Activated effector memory CD4-positive, alpha-beta T cell treated with anti-CD3 and anti-CD28 coated beads, Interleukin-2, amount 50 U/mL, for 16 hours (primary cell): ENCODE measurements at places on chromosomes 12 and 14.

DNA sequence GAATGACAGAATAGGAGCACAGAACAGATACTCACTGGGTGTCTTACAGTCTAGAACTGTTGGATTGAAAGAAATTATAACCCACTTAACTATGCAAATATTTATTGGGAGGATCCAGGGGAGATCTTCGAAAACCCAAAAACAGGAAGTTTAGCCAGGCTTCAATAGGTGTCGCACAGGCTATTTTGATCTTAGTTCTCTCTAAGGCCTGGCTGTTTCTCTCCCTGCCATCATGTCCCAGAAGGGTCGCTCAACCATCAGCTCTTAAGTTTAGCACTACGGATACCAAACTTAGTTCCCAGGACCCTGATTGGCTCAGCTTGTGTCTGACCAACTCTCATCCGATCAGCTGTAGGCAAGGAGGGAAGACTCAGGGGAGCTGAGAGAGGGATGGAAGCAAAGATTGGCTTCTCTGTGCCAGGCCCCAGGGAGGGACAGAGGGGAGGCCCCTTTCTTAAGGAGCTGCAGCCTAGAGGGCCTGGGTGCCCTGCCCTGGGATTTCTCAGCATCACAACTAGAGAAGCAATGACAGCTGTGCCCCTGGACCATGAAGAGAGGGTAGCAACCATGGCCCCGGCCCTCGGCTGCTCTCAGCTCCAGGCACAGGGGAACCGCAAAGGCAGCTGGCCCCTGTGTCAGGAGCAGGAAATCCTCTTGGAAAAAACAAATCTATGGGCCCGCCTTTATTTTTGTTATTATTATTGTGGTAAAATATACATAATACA, 13.5 kb downstream of the PHETA1 start:
- no peak for DNase-seq

DNA sequence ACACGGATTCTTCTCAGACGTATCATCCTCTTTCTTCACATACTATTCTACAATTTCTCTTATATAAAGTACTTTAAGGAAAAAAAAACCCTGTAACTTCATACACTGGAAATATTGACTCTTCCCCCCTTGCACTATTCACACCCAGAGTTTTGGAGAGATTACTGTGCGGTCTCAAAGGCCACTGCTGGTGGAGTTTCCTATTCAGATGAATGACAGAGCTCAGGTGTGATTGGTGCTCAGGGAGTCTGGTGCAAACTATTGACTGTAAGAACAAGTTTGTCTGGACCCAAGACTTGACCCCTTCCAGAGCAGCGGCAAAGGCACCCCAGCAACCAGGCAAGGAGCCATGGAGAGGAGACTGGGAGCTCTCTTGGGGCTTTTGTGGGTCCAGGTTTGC, 187.5 kb upstream of the OR4E1 start:
- no peak for DNase-seq

DNA sequence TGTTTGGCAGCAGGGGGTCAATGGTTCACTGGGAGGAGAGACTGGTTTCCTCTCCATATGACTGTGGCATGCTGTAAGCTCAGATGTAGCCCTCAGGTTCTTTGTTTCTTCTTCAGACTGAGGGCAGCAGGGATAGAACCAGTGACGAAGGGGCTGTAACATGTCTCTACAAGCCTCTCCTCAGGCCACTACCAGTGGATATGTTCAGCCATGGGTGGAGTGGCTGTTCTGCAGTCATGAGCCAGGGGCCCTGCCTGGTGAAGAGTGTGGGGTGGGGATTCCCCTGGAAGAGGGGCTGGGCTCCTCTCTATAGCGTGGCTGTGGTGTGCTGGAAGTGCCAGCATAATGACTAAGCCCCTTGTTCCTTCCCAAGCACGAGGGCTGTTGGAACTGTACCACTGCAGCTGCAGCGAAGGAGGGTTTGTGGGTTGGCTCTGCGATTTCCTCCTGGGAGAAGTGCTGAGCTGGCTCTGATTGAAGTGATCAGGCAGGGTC, 55.8 kb downstream of the CMAS start:
- DNase-seq: peak; percentile 66

GRCh38 chr14:76607510-76607909, 153.8 kb upstream of the VASH1 start:
- no peak for DNase-seq

- DNase-seq: no peak
Observed at GRCh38 chr12:11846488-11846887, 197.0 kb downstream of the ETV6 start.

DNA sequence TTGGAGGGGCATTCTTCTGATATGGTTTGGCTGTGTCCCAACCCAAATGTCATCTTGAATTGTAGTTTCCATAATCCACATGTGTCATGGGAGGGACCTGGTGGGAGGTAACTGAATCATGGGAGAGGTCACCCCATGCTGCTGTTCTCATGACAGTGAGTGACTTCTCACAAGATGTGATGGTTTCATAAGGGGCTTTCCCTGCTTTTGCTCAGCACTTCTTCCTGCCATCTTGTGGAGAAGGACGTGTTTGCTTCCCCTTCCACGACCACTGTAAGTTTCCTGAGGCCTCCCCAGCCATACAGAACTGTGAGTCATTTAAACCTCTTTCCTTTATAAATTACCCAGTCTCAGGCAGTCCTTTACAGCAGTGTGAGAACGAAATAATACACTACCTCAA, 382.4 kb downstream of the VRK1 start:
- no peak for DNase-seq

- no peak for DNase-seq
Observed at GRCh38 chr12:54863948-54864618, 9.8 kb downstream of the MUCL1 start.

- no peak for DNase-seq
Observed at GRCh38 chr12:9980126-9980525, 8.9 kb downstream of the CLEC12A start.

DNA sequence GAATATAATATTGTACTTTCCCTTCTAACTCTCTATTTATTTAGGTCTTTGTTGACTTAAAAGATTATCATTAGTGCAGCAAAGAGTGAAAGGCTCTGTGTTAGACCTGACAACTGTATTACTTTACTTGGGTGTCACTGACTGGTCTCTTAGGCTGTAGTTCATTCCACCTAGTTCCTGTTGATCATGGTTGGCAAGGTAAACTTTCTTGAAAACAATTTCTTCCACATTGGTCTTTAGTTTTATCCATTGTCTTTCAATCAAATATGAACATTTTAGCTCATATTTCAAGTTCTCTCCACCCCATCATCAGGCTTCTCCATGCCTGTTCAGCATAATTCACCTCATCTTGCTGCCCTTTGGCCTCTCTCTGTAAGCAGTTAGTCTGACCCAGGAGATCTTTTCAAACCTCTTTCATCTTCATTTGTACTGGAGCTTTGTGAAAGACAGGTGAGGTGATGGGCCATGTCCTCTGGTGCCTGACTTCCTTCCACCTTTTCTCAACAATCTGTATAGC, 32.1 kb upstream of the PPM1H start:
- no peak for DNase-seq

- no peak for DNase-seq
Observed at GRCh38 chr12:78431931-78432330, 432.6 kb upstream of the SYT1 start.

GRCh38 chr14:79118291-79118690, 948.1 kb downstream of the NRXN3 start:
- DNase-seq: no peak

GRCh38 chr14:102297436-102298170, 7.4 kb downstream of the MOK start:
- peak; percentile 49 for DNase-seq

- peak; percentile 84 for DNase-seq
Observed at GRCh38 chr14:64880221-64881121, 764 bp upstream of the SPTB start.

- DNase-seq: no peak
Observed at GRCh38 chr12:16833376-16834015, 227.5 kb upstream of the LMO3 start.

DNA sequence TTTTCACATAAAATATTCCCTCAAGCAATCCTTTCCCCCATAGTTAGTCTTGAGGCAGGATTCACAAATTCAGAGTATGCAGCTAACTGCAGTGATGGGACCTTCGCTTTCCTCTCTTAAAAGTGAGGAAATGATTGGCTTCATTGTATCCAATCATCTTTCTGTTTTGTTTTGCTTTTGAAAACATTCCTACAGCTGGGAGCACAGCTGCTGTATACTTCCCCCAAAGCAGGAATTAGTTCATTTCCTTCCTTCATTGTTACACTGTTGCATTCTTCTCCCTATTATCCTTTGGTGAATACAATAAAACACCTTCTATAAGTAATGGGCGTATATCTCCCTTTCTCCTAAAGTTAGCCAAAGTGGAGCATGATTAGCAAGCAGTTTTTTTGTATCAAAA, 9.4 kb upstream of the GAS2L3 start:
- DNase-seq: no peak

GRCh38 chr14:95026851-95027463, 130.4 kb downstream of the DICER1 start:
- no peak for DNase-seq

GRCh38 chr12:49195736-49196135, 6.9 kb upstream of the TUBA1A start:
- DNase-seq: no peak

- DNase-seq: no peak
Observed at GRCh38 chr14:30223966-30224365, 296.3 kb upstream of the PRKD1 start.

DNA sequence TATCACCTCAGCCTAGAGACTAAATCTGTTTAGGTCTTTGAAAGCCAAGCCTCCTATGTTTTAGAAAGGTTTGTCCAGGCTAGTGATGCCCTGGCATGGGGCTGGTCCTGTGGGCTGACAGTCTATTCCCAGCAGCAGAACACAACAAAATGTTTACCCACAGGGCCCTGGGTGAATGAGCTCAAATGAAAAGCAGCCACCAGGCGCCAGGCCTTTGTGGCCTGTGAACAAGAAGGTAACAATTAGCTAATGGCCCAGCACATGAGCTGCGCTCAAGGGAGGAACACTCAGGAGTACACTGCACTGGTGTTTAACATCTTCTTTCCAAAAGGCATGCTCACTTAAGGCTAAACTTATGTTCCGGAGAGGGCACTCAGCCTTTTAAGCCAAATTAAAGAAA, 202.2 kb downstream of the MON2 start:
- no peak for DNase-seq

DNA sequence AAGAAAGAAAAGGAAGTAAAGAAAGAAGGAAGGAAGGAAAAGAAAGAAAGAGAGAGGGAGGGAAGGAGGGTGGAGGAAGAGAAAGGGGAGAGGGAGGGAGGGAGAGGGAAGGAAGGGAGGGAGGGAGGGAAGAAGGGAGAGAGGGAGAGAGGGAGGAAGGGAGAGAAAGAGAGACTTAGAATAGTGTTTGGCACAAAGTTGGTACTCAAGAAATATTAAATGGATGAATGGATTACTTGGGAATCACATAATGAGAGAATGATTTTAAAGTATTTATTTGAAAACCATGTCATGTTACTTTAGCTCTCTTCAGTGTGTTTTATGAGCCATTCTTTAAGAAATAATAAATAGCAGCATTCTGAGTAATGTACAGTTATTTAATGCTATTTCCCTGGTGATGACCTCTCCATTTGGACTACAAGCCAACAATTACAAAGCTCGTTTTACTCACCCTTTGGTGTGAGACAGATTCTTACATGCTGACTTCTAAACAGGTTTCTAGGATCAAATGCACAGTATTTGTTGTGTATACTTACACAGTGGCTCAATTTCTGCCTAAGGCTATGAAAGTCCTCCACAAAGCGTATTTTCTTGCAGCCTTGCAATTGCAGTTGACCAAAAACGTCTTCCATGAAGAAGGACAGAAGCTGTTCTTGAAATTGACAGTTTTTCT, 861 bp downstream of the IL26 start:
- DNase-seq: no peak

DNA sequence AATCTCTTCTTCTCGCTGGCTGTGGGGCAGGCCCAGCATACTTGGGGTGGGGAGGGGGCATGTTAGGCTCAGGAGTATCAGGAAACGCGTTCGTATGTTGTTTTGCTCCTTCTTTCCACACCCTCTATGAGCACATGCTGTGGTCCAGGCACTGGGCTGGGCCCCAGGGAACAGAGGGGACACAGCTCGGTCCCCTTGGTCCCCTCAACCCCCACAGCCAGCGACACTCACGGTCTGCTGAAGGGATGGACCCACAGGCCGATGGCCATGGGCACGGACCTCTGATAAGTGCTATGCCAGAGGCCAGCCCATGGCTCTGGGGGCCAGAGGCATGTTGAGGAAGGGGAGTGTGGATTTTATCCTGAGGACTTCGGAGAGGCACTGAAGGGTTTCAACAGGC, 6.2 kb downstream of the IFI27 start:
- DNase-seq: peak; percentile 44

DNA sequence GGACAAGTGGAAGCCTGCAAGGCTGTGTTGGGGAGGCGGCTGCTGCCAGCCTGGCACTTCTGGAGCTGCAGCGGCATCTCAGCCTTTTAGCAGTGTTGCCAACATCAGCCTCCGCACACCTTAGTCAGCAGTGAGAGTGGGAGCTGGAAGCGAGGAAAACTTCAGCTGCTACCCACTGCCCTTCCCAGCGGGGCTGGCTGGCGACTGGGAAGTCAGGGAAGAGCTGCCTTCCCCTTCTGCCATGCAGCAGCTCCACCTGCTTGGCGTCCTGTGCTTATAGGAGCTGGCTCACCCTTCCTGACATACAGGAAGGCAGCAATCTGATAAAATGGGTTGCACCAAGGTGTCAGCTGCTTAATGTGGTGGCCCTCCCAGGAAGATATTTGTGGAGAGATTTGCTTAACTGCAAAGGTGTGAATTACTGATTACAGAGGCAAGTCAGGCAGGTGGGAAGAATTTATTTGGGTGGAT, 15.4 kb upstream of the PLEKHG3 start:
- no peak for DNase-seq

- DNase-seq: no peak
Observed at GRCh38 chr12:127479256-127479655, 787.7 kb upstream of the TMEM132C start.

GRCh38 chr12:53193040-53193439, 12.3 kb upstream of the CSAD start:
- peak; percentile 49 for DNase-seq

- DNase-seq: no peak
Observed at GRCh38 chr14:100446572-100446971, 123.4 kb downstream of the SLC25A47 start.

GRCh38 chr12:4288296-4289131, 15.0 kb downstream of the CCND2 start:
- DNase-seq: peak; percentile 64

DNA sequence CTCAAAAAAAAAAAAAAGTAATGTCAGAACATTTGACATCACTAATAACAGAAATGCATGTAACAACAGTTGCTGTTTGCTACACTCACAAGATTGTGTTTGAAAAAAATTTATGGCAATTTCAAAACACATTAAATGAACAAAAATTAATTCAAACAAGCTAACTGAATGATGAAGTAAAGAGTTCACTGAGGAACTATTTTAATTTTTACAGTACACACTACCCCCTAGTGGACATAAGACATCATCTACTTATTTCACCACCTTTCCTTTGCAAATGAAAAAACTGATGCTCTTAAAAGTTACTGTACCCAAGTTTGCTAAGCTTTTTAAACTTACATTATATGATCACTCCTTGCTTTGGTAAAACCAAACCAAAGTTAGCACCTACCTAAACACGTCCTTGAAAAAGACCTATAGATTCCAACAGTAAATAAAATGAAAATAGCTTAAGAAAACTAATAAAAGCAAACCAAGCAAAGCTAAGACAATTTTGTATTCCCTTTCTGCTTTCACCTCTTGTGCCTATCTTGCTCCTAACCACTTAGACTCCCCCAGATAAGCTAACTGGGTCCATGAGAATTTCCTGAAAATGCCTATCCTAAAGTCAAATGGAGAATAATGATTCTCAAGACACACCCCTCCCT, 22.2 kb downstream of the UBE2N start:
- DNase-seq: no peak
